Stimulated activated CD8-positive, alpha-beta memory T cell treated with anti-CD3 and anti-CD28 coated beads, Interleukin-4, amount 100 ng/mL, for 1 hour (primary cell): ENCODE measurements at places on chromosomes 7 and 10.

GRCh38 chr7:1041551-1042491, 2.5 kb upstream of the GPR146 start:
- no peak for DNase-seq

- DNase-seq = no peak
Observed at GRCh38 chr10:26365681-26366358, 72.3 kb upstream of the APBB1IP start.

DNA sequence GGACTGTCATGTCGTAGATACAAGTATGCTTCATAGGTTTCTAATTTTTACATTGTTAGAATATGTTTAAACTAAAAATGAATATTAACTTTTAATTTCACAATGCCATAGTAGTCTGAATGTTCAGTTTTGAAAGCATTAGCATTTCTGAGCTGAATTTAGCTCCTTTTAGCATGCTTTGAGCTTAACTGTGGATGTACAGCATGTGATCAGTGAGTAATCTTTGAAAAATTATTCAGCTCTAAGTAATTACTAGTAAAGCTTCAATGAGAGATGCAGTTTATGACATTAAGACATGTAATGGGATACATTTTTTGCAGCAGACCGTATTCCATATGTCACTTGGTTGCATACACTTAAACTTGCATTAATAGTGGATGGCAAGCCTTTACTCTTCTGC, 114.1 kb upstream of the WNT16 start:
- no peak for DNase-seq

- no peak for DNase-seq
Observed at GRCh38 chr7:24769014-24769830, 12.0 kb upstream of the GSDME start.

GRCh38 chr7:76126632-76127031, 75.1 kb upstream of the SRRM3 start:
- DNase-seq = no peak

DNA sequence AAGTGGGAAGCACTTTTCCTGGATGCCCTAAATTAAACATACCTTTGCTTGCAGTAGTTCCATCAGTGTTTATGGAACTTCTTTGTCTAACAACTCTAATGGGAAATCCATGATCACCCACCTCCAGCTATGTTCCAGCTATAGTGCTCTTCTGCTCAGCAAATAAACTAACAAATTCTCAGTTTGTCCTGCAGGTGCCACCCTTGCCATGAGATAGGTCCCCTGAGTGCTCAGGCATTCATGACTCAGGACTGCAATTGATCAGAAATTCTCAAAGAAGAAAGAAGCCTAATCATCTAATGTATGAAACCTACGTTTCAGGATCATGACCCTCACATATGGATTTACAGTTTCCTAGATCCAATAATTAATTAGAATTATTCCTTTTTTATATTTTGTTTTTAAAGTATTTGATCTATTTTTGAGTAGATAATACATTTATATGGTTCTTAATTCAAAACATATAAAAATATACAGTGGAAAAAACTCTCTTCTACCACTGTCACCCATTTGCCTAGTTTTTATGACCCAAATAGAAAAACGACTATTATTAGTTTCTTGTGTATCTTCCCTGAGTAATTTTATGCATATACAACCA, 48.7 kb upstream of the DYNC1I1 start:
- DNase-seq = no peak

DNA sequence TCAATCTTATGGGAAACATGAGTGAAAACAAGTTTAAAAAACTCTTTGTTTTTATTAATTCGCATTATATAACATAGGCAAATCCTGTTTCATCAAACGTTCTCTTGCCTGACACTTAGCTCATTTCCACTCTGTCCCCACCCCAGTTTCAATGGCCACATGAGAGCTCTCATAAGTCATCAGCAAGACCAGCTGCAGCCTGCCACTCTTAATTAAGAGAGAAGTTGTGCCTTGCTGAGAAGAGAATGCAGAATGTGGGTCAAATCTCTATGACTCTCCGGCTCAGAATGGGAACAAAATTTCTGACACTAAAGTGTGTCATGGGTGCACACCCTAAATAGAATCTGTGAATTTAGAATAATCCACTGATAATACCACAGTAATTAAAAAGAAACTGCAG, 39.6 kb downstream of the ASAH2 start:
- DNase-seq = no peak

GRCh38 chr7:117269417-117269816, 53.4 kb downstream of the WNT2 start:
- DNase-seq = no peak

DNA sequence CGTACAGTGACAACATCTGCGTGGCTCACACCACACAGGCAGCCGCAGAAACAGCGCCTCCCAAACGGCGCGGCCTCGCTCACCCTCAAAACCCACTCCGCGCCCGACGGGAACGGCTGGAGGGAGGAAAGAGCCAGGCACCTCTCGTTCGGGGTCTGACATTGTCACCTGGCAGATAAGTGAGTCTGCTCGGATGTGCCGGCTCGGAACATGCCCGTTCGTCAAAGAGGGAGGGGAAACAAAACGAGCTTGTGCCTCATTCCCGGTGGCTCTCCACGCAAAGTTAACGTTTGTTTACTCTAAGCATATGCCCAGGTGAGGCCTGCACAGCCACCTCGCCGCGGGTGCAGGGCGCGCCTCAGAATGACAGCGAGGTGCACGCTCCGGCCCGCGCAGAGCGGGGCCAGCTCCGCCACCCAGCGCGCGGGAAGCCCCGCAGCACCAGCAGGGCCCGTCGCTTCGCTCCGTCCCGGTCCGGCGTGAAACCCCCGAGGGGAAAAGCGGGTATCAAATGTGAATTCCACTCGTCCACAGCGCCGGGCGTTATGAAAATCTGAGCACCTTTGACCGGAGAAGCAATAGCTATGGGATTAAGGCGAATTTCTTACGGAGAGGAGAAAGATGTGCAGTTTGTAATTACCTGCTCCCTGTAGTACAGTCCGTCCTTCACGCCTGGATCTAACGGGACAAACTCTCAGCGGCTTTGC, 13.1 kb downstream of the CNPY1 start:
- no peak for DNase-seq

GRCh38 chr7:83739527-83739926, 90.6 kb upstream of the SEMA3E start:
- no peak for DNase-seq

GRCh38 chr7:103613655-103614642, 167.9 kb upstream of the SLC26A5 start:
- no peak for DNase-seq

- DNase-seq = no peak
Observed at GRCh38 chr10:34408956-34409355, 406.1 kb downstream of the PARD3 start.

- DNase-seq = no peak
Observed at GRCh38 chr7:131544449-131545301, 11.8 kb downstream of the PODXL start.

GRCh38 chr10:96720422-96721206, at the start of gene PIK3AP1:
PIK3AP1 (minus strand) TSS chr10:96720514; CDS start chr10:96720394, 120 bp downstream.
- DNase-seq = peak; percentile 12

GRCh38 chr7:66739477-66739876, 1.1 kb upstream of the RABGEF1 start:
- no peak for DNase-seq

DNA sequence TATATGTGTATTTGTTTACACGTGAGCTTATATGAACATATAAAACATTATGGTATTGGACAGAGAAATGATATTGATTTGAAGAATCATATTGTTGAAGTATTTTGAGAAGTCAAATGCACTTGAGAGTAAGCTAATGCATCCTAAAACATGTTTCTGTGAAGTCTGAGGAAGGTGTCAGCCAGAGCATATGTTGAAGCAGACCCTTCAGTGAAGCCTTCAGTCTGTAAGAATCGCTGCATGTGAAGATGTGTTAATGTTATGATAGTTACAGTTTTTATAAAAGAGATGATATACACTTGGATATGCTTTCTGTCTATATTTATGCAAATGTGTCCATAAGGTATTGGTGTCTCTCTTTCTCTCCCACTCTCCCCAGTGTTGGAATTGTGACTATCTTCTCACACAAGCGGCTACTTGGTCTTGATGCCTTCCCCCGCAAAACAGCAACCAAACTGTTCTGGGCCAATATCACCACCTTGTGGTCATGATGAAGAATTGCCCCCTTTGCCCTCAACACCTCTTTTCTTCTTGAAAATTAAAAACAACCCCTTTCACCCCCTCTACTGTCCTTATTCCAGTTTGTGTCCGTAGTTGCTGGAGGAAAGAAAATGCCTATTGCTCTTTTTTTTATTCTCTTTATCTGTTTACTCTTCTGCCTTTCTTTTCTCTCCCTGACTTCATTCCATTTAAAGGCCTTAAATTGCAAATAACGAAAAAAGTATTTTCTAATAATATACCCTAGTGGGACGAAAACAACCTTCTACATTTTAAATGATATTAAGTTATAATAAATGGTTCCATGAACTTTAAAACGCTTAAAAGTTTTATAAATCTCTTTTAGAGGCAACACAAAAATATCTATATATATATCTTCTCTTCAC, 64.9 kb downstream of the IKZF1 start:
- DNase-seq = no peak

DNA sequence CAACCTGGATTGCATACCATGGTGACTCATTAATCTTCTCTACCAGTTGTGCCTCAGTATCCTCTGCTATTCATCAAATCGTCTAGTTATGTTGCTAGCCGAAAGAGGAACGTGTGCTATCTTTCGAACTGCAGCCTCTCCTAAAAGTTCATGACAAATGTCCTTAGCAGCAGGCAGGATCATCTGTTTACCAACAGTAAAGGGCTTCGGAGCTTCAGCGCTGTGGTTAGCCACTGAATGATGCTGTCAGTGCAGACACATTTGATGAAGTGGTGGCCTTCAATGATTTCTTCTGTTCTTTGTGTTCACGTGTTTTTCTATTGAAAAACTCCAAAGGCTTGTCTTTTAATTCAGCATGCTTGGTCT, 68.8 kb downstream of the CSTF2T start:
- no peak for DNase-seq

DNA sequence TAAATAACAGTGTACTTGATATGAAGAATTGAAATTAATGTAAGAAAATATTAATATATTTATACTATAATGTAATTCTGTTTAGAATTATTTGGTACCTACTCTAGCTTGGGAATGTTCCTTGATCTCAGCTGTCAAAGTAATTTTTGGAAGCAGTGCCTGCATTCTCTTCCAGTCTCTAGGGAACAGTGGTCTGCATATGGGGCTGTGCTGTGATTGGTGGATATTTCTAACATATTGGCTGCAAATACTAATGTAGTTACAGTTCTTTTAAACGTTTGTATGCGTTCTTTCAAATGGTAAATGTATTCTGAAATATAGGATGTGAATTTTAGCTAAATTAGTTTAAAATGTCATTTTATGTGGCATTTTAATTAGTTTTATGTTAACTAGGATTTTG, 87.2 kb downstream of the PHF14 start:
- no peak for DNase-seq

- DNase-seq = no peak
Observed at GRCh38 chr7:132436121-132436520, 140.1 kb downstream of the PLXNA4 start.
